ENCODE measurements at places on chromosomes 16 and 17.
A peak's percentile ranks its signal among the peaks of the same experiment; 100 is the strongest.

DNA sequence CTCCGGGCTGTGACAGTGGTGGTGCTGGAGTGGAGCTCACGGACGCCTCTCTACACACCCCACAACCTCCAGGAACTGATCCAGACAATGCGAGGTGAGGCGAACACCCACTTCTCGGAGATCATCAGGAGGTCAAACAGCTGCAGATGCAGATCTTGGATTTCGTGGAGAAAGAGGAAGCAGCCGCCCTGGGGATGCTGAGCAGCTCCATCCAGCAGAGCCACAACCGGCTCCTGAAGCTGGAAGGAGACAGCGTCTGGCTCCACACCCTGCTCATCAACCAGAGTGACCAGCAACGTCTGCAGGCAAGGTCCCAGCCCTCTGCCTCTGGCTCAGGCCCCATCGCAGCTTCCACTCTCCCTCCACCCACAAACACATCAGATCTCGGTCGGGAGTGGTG lies 13.2 kb upstream of the SLC16A5 start:
- no peak for DNase-seq

GRCh38 chr17:41061964-41062363 lies 2.0 kb upstream of the KRTAP2-3 start:
- DNase-seq = peak; percentile 97

DNA sequence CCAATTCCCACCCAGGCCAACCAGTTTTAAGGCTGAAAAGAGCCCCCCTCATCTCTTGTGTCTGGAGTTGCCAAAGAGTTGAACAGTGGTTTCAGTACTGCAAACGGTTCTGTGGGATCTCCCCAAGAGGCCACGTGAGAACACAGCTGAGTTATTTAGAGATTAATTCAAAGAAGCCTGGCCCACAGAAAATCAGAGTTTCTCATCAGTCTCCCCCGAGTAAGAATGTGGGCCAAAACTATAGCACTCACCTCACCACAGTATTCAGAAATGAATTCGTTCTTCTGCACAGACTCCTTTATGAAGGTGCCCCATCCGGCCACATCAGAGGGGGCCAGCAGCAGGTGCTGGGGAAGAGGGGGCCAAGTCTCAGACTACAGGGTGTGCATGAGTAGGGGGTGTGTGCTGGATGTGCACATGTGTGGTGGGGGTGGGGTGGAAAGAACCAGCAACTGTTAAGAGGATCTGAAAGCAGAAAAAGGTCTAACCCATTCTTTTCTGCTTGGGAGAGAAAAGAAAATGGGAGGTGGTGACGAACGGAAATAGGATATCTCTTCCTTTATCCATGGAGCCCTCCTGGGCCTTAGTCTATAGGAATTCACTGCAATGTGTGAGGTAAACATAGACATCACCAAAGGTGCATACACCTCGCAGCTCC lies 22.6 kb downstream of the CNTNAP1 start:
- no peak for DNase-seq

GRCh38 chr17:57458718-57459285 lies 202.5 kb downstream of the MSI2 start:
- no peak for DNase-seq

DNA sequence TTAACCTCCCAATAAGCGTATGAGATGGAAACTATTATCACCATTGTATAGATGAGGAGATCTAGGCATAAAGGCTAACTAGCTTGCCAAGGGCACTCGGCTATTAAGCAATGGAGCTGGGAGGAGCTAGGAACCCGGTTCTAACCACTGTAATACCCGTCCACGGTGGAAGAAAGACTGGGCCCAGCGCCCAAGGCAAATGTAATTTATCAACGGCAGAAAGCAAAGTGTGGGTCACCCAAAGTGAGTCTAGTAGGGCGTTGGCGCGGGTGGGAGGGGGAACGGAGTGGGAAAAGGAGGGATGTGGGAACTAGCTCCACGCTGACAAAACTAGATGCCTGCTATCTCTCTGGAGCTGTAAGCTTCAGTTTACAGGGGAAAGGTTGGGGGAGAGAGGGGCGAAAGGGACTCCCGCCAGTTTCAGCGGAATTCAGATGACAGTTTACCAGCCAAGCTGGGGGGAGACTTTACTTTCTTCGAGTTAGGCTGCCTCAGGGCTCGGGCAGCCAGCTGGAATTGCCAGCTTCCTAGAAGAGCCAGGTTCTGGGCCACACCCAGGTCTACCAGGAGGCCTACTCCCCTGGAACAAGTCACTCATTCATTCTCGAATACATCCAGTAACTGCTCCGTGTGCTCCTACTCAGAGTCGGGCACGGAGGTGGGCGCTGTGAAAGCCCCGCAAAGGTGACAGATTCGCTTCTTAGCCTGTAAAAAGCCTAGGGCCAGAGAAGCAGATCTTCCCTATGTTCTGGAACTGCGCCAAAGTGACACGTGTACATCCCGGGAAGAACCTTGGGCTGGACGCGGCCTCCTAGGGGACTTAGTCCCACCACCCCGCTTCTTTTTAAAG lies 837 bp downstream of the LRRC59 start:
- DNase-seq = peak; percentile 63

- DNase-seq = no peak
These were observed 26.2 kb upstream of the WFDC1 start for GRCh38 chr16:84268291-84269040.

DNA sequence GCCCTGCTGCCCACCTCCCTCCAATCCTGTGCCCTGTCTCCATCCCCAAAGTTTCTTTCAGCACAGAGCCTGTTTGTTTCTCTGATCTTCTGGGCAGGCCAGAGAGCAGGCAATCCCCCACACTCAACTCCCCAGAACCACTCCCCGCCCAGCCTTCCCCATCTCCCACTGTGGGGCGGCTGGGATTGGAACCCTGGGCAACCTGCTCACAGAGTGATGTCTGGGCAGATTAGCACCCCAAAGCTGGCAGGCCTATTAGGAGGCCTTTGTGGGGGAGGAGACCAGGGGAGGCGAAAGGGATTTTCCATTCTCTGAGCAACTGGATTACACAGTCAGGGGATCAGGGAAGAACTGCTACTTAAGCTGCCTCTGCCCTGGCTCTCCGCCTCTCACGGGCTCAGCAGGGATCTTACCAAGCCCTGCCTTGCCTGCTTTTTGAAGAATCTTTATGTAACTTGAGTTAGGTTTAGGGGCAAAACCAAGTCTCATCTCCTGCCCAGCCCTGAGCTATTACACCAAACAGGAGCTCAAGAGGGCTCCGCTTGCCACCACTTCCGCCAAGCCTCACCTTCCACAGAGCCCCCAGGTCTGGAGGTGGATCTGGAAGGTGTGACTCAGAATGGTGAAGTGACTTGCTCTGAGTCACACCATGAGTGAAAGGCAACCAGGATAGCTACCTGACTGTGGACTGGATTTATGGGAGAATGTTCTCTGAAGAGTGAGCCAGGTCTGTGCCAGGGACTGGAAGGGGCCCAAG lies 16.0 kb upstream of the LHX1 start:
- DNase-seq = no peak

DNA sequence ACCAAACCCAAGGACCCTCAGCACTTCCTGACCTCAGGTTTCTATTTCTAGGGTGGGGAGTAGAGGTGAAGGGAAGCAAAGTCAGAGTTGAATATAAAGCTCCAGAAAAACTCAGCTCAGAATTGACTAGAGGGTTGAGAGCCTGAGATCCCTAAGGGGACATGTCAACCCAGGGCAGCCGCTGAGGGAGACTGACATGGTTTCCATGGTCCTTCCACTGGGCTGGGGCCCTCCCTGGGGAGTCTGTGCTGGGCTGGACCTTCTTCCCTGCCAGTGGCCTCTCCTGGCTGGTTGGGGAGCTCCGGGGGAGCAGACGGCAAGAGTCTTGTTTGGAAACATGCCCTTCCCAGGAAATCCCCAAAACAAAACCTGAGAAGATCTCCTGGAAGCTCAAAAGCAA lies 121.3 kb downstream of the METRNL start:
- DNase-seq = no peak

DNA sequence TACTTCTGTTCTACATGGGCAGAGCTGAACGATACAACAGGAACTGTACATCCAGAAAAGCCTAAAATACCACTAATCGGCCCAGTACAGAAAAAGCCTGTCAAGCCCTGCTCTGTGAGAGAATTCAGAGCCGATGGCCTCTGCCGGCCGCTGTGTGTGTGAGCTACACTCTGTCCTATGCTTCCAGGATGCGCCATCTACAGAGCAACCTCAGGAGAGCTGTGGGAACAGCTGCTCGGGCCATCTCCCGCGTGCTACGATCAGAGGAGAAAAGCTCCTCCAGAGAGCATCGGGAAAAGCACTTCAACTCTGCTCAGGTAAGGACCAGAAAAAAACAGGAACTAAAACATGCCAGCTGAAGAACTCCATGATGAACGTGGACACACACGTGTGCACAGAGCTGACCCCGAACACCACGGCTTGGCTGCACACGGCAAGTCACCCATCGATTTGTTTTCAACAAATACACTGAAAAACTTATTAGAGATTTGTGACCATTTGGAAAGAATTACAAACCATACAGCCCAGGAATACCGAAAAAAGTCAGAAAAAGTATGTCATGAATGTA lies 115.9 kb downstream of the ANKRD11 start:
- peak; percentile 25 for DNase-seq

GRCh38 chr16:66488505-66488904 lies 61.4 kb downstream of the BEAN1 start:
- no peak for DNase-seq

DNA sequence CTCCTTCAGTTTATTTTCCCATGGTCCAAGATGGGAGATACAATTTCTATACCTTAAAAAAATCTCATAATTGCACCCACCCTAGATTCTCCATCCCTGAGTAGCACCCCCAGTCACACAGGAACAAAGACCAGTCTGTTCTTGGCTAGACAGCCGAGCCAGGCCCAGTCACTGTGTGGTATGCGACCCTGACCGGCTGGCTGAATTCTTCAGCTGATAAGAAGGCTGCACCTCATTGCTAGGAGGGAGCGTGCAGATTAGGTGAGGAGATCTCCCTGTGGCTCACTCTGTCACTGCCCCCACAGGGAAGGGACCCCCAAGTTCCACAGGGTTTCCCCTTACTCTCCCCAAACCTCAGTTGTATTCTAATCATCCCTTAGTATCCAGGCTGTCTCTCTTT lies 138.7 kb downstream of the SALL1 start:
- DNase-seq = no peak

DNA sequence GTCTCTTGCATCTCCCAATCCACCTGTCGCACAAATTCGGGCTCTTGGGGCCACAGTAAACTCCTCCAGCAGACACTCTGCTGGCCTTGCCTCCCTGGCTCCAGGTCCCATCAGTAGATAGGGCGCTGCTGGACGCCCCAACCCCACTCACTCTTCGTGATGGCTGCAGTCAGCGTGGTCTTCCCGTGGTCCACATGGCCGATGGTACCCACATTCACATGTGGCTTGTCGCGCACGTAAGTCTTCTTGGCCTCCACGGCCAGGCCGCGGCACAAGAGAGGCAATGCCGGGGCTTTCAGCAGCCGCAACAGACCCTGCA lies 428 bp downstream of the TUFM start:
- DNase-seq = no peak

DNA sequence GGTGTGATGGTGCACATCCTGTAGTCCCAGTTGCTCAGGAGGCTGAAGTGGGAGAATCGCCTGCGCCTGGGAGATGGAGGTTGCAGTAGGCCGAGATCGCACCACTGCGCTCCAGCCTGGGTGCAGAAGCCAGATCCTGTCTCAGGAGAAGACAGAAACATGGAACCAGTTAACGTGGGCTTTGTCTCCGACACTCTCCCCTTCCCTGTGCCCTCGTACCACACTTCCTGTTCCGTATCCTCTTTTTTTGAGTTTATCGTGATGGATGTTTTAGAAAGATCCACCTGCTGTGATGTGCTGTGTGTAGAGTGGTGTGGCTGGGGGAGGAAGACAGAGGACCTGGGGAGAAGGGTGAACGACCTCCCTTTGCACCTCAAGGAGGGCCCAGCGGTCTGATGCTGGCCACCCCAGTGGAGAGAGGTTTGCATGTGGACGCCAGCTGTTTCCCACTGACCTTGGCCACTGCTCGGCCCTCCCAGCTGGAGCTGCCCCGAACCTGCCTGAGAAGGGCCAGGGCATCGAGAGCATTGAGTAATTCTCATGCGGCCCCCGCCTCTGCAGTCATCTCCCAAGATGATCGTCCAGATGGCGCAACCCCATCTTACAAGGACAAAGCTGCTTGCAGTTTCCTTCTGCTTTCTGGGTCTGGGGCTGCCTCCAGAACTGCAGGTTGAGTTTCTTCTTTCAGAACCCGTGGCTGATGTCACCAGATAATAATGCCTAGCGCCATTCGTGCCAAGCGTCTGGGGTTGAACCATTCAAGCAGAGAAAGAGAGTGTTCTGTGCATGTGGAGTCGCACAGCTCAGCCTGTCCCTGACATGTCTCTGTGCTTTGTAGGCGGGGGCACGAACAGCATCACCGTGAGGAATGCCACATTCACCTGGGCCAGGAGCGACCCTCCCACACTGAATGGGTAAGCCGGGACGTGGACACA lies 126.3 kb downstream of the ABCC1 start:
- DNase-seq = peak; percentile 10

GRCh38 chr16:57479205-57479975 lies 6.9 kb downstream of the DOK4 start:
- peak; percentile 81 for DNase-seq

GRCh38 chr17:31274252-31274651 lies 22.8 kb downstream of the OMG start:
- no peak for DNase-seq

GRCh38 chr16:12208341-12209035 lies 232.0 kb downstream of the SNX29 start:
- DNase-seq = peak; percentile 22

GRCh38 chr17:69388822-69389442 lies 25.6 kb upstream of the MAP2K6 start:
- DNase-seq = no peak

DNA sequence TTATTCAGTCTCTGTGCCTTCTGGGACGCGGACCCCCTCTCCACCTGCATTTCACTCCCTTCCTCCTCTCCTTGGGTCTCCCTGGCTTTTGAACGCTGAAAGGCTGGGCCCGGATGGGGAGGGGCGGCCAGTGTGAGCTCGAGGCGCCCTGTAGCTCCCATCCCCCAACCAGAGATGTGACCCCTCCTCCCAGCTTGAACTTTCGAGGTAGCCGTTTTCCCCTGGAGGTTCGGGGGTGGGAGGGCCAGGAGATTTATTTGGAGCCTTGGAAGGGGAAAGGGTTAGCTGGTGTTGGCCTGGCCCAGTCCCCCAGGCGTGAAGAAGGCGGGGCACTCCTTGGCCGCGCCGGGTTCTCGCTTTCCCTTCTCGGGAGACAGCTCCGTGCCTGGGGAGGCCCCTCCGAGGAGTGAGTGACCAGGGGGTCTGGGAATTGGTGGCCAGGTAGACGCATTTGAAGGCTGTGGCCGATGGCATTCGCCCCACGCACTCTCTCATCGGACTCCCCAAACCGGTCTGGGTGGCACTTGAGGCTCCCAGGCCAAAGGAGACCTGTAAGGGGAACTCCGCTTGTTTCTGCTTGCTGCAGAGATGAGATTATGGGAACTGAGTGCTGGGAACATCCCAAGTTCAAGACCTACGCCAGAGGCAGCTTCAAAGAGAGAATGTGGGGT lies 942 bp downstream of the LDAF1 start:
- DNase-seq = no peak

- no peak for DNase-seq
These were observed 3.0 kb downstream of the GFOD2 start for GRCh38 chr16:67716097-67716496.

DNA sequence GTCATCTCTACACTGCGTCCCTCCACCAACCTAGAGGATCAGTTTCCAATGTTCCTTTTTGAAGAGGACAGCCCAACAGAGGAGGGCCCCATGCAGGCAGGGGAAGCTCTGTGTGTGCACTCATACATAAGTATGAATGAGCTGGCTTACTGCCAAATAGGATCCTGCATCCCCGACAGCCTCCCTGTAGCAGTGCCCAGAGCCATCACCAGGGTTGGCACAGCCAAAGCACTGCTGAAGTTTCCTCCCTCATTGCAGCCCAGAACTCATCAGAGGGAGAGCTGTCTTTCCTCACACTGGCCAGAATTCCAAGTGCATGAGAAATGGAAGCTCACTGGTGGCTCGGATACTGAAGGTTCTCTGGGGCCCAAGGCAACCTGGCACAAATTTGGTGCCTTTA lies 114.4 kb downstream of the ASIC2 start:
- DNase-seq = no peak
